ENCODE measurements at places on chromosomes 4 and X.
A peak's percentile ranks its signal among the peaks of the same experiment; 100 is the strongest.

DNA sequence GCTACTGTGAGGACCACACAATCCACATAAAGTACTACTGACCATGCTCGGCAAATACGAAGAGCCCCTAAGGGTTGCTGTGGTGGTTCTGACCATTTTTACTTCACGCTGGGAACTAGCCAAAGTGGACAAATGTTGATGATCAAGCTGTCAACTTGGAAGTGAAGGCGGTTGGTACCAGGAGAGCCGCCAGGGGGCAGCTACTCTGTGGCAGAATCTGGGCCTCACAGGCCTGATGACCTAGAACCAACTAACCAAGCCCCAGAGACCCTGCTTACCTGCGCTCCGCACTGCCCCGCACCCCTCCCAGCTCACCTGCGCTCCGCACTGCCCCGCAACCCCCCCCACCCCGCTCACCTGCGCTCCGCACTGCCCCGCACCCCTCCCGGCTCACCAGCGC lies 5.6 kb downstream of the GAK start:
- DNase-seq, result no peak

DNA sequence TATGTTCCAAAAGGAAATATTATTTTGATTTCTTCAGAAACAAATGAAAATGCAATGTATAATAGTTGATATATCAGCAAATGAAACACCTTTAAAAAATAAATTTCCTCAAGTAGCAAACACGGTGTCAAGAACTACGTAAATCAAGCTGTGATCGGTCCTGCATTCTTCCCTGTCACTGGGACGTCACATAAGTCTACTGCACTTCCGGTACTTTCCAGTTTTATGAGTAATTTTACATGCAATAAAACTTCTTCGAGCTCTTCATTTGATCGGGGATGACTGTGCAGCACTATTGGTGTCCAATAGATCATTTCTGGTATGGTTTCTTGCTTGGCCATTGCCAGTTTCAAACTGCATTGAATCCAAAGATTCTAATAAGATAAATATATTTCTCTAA lies 114.0 kb upstream of the VEGFC start:
- DNase-seq, result no peak

GRCh38 chr4:175290401-175290800 lies 372.2 kb downstream of the ADAM29 start:
- no peak for DNase-seq

GRCh38 chr4:168362025-168362401 lies 43.5 kb upstream of the DDX60 start:
- DNase-seq, result no peak

GRCh38 chr4:113303315-113303714 lies 253.9 kb downstream of the ANK2 start:
- no peak for DNase-seq

- DNase-seq, result no peak
Observed at GRCh38 chr4:146776691-146777090, 138.0 kb downstream of the POU4F2 start.

GRCh38 chr4:19592391-19592790 lies 659.3 kb upstream of the SLIT2 start:
- DNase-seq, result no peak

DNA sequence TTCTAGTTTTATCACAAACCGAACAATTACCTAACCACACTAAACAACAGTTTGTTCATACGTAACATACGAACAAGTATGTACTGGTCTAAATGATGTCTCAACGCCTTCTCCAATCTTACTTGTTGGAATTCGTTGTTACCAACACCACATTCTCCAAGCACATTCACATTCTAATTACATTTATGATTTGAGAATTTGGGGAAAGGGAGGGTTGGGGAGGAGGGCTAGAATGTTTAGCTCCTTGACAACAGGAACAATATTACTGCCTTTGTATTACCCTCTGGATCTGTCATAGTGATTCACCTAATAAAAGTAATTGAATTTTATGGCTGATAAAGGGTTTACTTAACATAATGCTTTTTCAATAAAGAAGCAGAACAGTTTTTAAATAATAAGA lies 24.4 kb downstream of the LCORL start:
- no peak for DNase-seq

DNA sequence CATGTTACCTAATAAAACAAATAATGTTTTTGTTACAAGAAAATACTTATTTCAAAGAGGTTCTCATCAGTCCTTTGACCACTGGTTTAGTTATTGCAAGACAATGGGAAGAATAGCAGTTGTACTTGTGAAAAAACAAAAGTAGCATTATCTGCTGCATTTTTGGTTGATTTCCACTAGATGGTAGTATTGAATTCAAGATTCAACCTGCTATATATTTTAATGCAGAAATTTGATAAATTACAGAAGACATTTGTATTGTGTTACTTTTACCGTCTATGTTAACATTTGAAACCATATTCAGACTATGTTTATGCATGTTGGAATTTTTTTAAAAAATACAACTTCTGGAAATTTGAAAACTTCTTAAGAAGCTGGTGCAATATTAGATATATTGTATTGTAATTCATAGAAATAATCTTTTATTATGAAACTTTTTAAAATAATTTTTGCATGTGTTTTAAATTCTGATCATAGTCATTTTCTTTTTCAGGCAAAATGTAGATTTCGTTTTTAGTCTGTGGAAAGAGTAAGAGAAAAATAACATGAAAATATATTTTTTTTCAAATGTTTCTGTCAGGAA lies 56.4 kb downstream of the SPCS3 start:
- DNase-seq, result no peak

- no peak for DNase-seq
Observed at GRCh38 chrX:44303119-44303518, 40.4 kb downstream of the EFHC2 start.

GRCh38 chr4:150250293-150250997 lies 172.2 kb downstream of the DCLK2 start:
- DNase-seq, result no peak

DNA sequence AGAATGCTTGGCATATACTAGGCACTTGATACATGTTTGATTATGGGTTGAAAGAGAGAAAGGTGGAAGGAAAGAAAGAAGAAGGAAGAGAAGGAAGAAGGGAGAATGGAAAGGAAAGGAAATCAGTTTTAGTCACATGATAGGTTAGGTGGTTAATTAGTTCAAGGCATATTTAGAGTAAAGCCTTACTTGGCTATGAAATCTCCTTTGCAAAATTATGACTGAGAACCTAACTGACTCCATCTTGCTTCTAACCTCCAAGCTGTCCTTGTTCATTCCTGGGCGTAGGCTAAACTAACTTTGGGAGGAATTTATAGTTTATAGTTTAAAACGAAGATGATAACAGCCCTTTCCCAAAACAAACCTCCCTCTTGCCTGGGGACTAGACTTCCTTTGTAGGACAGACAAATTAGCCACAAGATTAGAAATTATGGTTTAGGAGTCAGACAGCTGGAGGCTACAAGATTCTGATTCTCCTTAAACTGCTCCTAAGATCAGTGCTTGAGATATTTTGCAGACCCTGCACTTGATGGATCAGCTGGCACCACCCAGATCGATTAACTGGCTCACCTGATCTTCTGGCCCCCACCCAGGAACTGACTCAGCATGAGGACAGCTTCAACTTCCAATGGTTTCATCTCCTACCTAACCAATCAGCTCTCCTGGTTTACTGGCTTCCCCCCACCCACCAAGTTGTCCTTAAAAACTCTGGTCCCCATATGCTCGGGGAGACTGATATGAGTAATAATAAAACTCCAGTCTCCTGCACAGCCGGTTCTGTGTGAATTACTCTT lies 55.0 kb downstream of the TXK start:
- no peak for DNase-seq

DNA sequence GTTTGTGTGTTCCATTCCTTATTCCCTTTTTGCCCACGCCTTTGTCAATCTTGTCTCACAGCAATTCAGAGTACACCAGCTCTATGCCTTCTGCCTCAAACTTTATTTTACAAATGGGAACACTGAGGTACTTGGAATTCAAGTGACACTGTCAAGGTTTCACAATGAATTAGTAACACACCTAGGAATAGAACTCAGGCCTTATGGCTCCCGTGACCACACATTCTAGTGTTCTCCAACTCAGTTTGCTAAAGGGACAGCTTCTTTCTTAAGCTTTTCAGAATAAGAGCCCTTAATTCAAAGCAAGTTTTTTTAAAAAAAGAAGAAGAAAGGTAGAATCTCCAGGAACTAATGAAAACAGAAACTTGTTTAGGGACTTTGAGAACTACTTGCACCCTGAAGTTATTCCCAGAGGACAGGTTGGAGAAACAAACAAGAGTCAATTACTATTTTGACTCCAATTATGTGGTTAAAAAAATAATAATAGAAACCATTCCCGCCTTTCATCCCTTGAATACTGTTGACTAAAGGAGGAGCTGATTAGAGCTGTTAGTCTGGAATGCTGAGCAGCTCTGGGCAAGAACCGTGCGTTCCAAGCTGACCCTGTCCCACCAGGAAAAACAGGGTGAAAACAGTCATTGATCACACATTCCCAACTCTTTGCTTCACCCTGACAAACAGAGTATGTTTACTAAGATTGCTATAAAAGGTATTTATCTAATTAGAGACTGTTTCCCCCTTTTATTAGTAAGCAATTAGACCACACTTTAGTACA lies 408.8 kb upstream of the CNKSR2 start:
- DNase-seq, result no peak

DNA sequence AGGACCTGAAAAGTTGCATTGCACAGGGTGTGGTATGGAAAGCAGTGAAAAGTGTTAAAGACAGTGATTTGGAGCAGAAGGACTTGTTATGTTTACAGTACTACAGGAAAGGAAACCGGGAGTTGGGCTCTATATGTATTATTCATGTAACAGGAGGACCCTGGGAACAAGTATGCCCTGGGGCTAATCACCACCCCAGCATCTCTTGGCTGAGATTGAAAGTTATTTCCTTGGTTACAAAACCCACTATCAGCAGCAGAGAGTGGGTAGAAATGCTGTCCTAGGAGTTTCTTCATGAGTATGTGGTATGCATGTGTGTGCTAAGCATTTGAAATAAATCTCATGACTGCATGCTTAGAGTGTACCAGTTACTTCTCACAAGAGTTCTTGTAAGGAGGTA lies 46.9 kb downstream of the STK32B start:
- DNase-seq, result no peak

DNA sequence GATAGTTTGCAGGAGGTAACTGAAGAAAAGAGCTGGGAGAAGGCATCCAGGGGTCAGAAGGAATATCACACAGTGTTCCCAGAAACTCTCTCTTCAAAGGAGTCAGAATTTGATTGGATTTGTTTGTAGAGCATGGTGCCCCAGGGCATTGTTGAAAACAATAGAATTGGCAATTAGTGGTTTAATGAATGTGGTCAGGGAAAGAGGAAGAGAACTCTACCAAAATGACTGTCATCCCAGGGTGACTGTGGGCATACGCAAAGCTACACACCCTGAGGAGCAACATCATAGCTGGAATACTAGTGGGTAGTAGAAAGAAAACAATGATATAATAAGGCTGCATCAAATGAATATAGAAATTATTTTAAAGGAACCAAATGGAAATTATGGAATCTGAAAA lies 21.5 kb downstream of the TNIP2 start:
- DNase-seq, result no peak

DNA sequence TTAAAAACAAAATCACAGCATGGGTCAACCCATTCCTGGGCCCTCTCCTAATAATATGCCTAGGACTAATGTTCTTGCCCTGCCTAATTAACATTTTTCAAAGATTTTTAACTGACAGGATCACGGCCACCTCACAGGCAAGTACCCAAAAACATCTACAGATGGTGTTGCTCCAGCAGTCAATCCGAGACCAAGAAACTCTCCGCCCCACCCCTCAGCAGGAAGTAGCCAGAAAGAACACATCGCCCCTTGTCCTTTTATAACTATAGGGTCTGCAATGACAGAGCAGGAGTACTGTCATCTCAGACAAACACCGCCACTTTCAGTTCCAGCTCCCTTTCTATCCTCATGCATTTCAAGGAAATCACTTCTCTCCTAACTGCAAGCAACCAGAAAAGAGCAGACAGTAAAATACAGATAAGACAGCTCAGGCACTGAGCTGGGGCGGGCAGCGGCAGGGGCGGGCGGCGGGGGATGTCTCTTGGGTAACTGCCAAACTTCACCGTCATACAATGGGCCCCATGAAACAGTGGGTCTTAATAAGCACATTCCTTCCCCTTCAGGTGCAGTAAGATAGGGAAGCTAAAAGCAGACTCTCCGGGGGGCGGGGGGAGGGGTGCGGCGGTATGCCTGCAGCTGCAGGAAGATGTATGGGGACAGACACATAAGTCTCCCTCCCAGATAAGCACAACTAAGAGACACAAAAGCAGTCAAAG lies 67.4 kb downstream of the ZNF182 start:
- peak; percentile 37 for DNase-seq

DNA sequence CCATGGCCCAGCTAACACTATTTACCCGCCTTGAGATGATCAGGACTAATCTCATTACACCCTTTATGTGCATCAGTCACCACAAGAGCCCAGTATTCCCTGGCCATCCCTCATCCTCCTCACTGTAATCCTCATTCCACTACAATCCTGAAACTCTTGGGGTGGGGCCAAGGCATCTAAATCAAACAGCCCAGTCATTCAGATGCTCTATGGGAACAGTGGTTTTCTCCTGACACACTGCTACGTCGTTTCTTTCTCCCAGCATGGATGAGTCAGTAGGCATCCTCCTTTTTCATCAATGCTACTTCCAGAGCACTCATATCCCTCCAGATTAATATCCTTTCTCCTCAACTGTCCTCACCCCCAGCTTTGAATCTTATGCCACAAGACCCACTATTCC lies 5.6 kb downstream of the SDAD1 start:
- no peak for DNase-seq

DNA sequence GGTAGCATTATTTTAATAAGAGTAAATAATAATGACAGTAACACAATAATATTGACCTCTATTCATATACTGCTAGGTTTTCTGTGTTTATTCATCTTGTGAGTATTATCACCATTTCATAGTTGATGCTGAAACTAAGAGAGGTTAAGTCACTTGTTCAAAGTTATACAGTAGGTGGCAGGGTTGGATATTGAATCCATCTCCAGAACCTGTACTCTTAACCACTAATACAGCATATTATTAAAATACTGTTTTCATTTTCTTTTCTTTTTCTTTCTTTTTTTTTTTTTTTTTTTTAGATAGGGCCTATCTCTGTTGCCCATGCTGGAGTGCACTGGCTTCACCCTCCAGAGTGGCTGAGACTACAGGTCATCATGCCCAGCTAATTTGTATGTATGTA lies 7.1 kb upstream of the ELF2 start:
- DNase-seq, result peak; percentile 9

DNA sequence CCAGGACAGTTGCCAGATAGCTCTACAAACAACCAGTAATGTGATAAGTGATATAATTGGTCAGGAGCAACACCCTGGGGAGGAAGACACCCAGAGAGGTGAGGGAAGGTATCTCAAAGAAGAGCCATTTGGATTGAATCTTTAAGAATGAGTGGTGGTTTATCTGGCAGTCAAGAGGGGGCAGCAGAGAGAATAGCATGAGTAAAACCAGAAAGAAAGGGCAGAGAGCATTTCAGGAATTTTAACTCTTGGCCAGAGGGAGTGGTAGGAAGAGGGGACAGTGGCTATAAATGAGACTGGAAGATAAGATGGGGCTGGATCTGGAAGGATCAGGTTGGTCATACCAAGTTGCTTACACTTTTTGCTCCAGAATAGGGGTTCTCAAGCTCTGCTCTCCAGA lies 5.9 kb upstream of the SEPTIN6 start:
- DNase-seq, result peak; percentile 24

- DNase-seq, result no peak
Observed at GRCh38 chr4:189780391-189780790, 160.3 kb upstream of the FRG1 start.
